ENCODE measurements at places on chromosomes 6 and 20.

- DNase-seq = no peak
Measured at GRCh38 chr20:49052334-49052733, 6.2 kb downstream of the CSE1L start.

GRCh38 chr6:157983406-157984119 lies 1.9 kb downstream of the SYNJ2 start:
- DNase-seq = no peak

DNA sequence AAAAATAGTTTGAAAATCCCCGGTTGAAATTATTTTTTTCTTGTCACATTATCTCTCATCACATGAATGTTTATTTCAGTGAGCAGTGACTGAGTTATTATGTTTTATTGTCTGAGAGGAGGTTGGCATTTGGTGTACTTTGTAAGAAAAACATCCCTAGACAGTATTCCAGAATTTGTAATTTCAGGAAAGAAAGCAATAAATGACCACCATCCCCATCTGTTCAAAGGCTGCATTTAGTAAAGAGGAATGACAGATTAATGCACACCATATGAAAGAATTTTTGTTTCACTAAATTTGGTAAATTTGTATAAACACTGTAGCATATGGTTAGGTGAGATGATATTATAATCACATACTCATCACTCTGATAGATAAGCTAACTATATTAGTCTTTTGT lies 57.1 kb upstream of the FUT9 start:
- DNase-seq = no peak

DNA sequence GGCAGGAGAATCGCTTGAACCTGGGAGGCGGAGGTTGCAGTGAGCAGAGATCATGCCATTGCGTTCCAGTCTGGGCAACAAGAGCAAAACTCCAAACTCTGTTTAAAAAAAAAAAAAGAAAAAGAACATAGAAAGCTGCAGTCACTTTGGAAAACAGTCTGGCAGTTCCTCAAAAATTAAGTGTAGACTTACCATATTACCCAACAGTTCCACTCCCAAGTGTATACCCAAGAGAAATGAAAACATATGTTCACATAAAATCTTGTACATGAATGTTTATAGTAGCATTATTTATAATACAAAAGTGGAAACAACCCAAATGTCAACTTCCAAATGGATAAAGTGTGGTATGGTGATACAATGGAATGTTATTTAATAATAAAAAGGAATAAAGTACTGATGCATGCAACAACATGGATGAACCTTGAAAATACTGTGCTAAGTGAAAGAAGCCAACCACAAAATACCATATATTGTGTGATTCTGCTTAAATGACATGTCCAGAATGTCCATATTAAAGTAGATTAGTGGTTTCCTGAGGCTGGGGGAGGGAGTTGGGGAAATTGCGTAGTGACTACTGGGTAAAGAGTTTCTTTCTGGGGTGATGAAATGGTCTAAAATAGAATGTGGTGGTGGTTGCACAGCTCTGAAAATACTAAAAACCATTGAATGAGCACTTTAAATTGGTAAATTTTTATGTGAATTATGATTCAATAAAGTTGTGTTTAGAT lies 62.9 kb downstream of the SUN5 start:
- DNase-seq = no peak

GRCh38 chr6:4180652-4181255 lies 45.4 kb upstream of the ECI2 start:
- DNase-seq = no peak

GRCh38 chr20:19304886-19305415 lies 92.5 kb downstream of the SLC24A3 start:
- DNase-seq = no peak

GRCh38 chr6:161443848-161444247 lies 170.0 kb upstream of the AGPAT4 start:
- DNase-seq = no peak

DNA sequence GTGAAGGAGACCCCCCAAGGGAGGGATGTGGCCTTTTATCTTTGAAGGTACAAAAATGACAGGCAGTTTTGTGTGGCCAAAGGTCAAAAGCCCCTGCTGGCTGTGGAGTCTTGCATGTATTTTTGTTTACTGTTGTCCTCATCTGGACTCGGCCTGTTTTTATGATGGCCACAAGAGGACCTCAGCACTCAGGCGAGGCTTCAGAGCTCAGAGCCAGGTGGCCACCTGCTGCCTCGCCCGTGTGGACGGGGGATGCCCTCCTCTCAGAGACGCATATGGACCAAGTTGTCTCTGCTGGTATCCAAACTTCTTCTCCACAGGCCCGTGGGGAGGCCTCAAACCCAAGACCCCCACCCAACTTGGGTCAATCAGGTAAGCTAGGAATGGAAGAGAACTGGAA lies 118.2 kb downstream of the DACT2 start:
- no peak for DNase-seq

DNA sequence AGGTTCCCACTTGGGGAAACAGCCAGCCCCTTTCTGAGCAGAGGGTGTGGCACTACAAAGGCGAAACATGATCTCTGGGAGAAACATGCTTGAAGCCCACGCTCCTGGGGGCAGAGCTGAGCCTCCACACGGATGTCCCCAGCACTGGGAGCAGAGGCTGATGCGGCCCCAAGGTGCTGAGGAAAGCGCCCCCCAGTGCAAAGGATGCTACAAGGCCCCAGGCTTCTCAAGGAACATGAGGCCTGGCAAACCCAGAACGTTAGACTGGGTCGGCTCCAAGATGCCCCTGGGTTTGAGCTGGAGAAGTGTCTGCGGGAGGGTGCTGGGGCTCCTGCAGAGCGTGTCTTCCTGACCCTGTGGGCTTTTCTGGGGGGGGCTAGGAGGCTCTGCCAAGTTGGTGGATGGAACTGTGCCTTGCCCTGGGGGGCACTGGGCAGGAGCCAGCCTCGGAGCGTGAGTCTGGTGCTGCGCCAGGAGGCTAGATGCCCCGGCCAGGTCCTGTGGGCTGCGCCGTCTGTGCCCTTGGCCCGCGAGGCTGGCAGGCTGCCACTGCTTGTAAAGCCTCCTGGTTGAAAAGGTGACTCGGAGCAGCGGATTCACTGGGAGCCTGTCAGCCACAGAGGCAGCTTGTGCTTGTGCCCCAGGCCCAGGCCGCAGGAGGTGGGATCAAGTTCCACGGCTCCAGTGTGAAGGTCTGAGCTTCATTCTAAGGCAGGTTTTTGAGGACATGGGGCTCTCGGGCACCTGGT lies 8.1 kb downstream of the SYNJ2 start:
- DNase-seq = no peak

- no peak for DNase-seq
Measured at GRCh38 chr6:26524722-26525370, 13.3 kb upstream of the HMGN4 start.

DNA sequence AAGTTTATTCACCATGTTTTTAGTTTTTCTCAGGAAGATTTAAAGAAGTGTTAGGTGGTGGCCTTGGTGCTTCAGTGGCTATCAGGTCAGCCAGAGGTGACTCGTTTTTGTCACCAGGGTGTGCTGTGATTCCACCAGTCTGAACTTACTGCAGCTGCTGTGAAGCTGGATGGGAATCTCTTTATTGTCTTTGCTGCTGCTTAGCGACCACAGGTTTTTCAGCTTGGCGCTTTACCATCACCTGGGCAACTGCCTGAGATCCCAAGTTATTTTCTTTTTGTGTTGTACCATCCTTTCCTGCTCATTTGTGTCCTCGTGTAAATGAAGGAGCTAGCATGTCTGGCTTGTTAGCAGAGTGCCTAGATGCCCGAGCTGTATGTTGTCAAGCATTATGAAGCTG lies 146.9 kb downstream of the MACROD2 start:
- no peak for DNase-seq

DNA sequence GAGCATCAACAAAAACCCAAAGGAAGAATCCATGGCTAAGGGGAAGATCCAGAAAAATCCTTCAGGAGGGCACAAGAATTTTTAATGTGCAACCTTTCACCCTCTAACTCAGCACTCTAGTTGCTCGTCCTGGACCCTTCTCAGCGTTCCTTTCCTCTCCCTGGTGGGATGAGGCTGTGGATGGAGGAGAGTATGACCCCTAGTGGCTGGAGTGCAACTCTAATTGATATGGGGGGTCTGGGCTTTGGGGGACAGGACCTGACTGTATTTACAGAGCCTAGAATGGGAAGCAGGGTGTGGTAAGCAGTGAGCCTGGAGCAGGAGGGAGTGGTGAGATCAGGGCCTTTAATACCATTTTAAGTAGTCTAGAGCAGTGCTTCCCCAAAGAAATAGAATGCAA lies 83.9 kb upstream of the CEP85L start:
- DNase-seq = no peak

DNA sequence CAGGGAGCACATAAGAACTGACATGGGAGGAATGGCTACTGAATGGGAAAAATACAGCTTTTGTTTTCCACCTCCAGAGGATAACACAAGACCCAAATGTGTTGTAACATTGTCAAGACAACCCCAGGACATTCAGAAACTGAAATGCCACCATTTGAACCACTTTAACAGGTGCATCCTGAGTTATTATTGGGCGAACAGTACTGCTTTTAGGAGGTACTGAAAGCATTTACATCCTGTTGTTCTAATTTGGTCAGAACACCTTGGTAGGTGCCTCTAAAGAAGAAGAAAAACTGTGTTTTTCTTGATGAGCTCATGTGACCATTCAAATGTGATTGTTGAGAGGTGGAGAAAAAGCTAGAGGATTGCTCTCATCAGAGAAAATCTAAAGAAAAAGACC lies 6.4 kb upstream of the TXNDC5 start:
- DNase-seq = no peak

DNA sequence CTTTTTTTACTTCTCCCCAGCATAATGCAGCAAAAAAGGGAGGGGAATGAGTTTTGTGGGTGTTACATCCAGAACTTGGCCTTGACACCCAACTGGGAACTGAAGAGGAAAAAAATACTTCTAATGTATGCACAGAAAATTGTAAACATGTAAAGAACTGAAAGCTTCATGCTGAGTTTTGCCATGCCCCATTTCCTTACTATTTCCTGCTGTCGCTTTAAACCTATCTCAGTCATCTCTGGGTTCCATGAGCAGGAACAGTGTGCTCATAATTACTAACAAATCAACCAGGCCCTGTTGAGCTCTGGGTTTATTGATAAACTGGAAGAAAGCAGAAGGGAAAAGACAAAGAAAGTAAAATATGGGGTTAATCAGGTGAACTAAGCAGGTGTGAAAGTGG lies 14.2 kb downstream of the TFAP2B start:
- no peak for DNase-seq

DNA sequence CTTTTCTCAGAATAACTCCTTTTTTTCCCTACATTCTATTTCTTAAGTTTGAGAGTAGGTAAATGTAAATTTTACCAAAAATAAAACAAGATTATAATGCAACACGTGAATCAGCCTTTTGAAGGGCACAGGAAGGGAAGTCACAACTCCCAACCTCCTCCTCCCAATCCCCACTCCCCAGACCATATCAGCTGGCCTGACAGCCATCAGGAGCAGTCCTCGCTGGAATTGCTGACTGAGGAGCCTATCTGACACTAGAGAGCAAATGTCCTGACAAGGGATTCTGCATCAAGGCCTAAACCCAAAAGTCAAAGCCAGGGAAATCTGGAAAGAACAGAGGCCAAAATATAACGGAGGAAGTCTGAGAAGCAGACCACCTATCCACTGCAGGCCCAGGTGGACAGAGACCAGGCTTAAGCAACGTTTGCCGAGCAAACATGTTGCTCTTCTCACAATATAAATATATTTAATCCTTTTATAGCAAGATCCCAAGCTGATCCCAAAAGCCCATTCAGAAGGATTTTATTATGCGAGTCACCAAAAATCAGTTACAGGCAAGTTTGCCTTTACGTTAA lies 2.5 kb downstream of the RRAGD start:
- no peak for DNase-seq

DNA sequence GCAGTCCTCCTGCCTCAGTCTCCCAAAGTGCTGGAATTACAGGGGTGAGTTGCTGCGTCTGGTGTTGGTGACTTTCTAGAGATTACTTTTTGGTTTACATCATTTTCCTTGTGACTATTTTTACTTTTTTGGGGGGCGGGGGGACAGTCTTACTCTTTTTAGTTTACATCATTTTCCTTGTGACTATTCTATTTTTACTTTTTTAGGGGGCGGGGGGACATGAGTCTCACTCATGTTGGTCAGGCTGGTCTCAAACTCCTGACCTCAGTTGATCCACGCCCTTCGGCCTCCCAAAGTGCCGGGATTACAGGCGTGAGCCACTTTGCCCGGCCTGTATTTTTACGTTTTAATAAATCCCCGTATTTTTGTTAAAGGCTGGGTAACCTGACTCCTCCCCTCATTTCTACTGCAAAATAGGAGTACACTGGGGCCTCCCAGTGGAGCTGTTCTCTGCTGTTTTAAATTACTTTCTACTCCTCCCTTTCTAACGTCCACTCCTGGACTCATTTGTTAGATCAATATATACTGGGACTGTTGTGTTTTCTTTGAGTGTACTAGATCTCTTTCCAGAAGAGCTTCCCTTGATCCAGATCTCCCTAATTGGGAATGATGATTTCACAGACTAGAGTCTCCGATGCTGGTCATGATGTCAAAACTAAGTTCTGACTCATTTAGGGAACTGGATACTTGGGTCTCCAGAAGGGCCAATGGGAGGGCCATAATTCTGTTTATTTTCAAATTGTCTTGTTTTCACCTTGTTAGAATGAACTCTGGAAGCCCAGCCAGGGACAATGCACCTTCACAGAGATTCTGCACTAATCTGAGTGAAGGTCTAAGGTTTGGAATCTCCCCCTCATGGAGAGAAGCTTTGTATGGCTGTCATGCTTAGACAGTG lies 9.2 kb downstream of the HSPA1B start:
- no peak for DNase-seq

- DNase-seq = no peak
Measured at GRCh38 chr6:151022492-151022891, 157.0 kb downstream of the MTHFD1L start.

DNA sequence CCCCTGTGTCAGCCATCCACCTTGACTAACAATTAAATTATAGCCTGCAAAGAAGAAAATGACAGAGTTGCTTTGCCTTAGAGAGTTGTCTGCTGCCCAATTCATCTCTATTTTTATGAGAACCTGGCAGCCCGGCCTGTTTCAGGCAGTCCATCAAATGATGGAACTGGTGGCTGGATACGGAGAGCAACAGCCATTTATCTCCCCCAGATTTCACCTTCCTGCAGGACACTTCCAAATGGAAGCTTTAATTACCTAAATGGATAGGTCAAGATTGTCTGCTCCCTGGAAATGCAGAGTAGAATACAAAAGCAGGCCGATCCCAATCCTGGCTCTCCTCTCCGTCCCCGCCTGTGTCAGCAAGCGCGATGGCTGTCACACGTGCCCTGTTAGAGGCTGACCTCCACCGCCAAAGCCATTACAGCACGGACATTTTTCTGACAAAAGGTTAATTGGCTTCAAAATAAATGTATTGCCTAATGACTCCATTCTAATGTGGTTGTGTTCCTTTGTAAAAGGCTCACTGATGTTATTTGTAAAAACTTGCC lies 86.7 kb downstream of the PACRG start:
- DNase-seq = no peak

All from activated CD4-positive, alpha-beta T cell treated with anti-CD3 and anti-CD28 coated beads, Interleukin-2, amount 50 U/mL, for 24 hours (primary cell).